ENCODE measurements at places on chromosomes 6 and 20. TPM values are rescaled to one million over a fixed set of nuclear protein-coding genes. Genes with fewer than 3 reads are reported as not detected.

DNA sequence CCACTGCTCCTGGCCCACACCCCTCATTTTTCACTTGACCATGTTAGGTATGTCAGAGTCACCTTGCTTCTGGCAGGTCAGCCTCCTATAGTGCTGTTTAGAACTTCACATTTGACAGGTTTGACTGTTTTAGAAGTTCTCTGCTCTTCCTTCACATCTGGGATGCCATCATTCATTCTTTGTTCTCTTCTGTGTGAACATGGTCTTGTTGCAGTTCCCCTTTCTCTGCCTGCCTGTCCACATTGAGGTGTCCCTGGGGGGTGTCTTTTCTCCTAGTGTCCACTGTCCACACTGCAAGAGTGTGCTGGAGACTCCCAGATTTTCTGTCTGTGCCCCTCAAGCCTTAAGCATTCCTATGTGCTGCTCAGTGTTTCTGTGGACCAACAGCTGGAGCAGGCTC lies 89.5 kb downstream of the JARID2 start:
- no peak for DNase-seq

GRCh38 chr20:931401-931800 lies 15.3 kb upstream of the ANGPT4 start:
- no peak for DNase-seq

Gene HEY2
- total RNA-seq: 2.3 TPM

Gene PRL
- not detected for total RNA-seq

DNA sequence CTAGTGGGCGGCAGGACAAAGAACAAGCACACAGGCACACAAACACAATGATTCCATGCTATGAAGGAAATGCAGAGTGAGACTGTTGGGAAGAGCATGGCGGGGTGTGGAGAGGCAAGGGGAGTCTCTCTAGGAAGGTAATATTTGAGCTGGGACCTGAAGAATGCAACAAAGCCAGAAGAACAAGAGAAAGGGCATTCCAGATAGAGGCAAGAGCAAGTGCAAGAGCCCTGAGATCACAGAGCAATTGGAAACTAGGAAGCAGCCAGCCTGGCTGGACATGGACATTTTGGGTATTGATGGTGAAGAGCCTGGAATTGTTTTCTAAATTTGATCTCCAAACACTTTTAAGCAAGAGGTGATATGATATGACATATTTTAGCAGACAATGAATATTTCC lies 15.4 kb downstream of the SRXN1 start:
- no peak for DNase-seq

GRCh38 chr6:104087765-104088164 lies 772.0 kb downstream of the HACE1 start:
- DNase-seq: no peak

- DNase-seq: no peak
Observed at GRCh38 chr6:97189767-97190166, 93.2 kb downstream of the MMS22L start.

Data from progenitor cell of endocrine pancreas (in vitro differentiated cells).